ENCODE measurements at places on chromosomes 16 and 17. TPM values are rescaled to one million over a fixed set of nuclear protein-coding genes. Genes with fewer than 3 reads are reported as not detected.
A peak's percentile ranks its signal among the peaks of the same experiment; 100 is the strongest.

MFSD6L gene
- 2.1 TPM for total RNA-seq

THUMPD1 gene
- total RNA-seq, result 51.3 TPM

GRCh38 chr16:57941016-57941664, 29.8 kb downstream of the CNGB1 start:
- no peak for DNase-seq

DNA sequence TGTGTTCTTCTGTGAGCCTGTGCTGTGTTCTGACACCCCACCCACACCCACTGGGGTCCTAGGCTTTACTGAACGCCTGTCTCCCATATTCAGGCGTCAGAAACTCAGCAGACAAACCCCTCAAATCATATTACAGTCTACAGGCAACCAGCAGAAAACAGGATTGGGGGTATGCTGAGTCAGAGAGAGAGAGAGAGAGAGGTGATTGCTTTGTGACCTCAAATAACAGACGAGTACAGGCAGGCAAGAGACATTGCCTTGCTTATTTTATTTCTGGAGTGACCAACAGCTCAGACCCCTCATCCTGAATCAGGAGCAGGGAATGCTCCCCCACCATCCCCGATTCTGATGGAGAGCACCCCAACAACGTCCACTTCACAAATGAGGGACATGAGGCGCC, 473.9 kb downstream of the PMP22 start:
- no peak for DNase-seq

DNA sequence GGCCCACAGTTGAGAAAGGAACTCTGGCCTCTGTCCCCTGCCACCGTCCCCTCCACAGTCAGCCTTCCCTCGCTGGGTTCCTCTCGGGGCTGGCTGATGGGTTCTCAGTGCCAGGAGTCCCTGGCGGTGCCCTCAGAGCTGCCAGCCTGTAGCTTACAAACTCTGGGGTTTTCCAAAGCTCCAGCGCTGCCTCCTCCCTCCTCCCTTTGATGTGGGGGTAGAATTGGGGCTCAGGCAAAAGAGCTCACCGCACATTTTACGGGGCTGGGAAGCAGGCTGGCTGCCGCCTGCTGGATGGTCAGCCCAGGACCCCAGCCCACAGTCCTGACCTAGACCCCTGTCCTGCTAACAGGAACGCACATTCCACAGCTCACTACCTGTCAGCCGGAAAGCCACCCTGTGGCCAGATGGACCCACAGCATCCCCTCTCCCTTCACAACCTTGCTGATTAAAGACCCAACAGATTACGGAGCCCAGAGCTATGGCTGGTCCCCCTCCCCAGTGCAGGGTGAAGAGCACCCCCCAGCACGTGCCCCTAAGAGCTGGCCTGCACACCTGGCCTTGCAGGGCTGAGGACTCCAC, 6.0 kb downstream of the VASN start:
- DNase-seq, result no peak

GRCh38 chr16:89982318-89982717, 33.8 kb downstream of the DEF8 start:
- no peak for DNase-seq

GRCh38 chr17:73841431-73842060, 197.3 kb upstream of the SDK2 start:
- DNase-seq, result peak; percentile 76

- no peak for DNase-seq
Measured at GRCh38 chr17:50816271-50816670, 19.1 kb upstream of the WFIKKN2 start.

DNA sequence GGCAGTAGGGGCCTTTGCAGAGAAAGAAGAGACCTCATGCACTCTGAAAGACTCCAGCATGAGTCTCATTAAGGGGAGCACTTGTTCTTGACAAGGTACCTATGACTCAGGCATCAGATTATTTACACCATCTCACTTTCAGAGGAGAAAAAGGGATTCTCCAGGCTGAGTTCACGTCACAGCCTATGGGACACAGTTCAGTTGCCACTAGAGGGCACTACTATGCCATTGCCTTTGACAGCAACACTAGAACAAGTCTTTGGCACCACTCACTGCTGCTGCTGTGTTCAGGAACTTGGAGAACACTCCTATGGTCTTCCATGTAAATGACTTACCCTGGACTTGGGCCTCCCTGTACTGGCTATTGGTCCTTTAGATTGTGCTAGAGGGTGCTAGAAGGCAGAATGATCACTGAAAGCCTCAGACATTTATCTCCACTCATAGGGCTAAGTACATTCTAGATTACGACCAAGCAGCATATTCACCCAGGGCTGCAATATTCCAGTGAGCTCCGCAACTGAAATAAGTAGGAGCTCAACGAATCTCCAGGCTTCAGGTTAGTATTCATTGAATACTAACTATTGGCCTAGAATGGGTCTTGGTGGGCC, 225.1 kb upstream of the CA10 start:
- DNase-seq, result peak; percentile 89
